ENCODE measurements at places on chromosomes 12 and 14. TPM values are rescaled to one million over a fixed set of nuclear protein-coding genes. Genes with fewer than 3 reads are reported as not detected.

Gene CHD8
- 46.8 TPM for total RNA-seq

Gene TSHR
- total RNA-seq, result 0.31 TPM

Gene GSC
- 2.9 TPM for total RNA-seq

Gene SERPINA1
- 2.0 TPM for total RNA-seq

Gene UNG
- 20.1 TPM for total RNA-seq

Gene C12orf60
- 1.4 TPM for total RNA-seq

Gene KCNJ8
- total RNA-seq, result 38.7 TPM

Gene ACACB
- 10.3 TPM for total RNA-seq

Gene ARF6
- total RNA-seq, result 16.0 TPM

Gene FAM222A
- total RNA-seq, result 4.7 TPM

Measured in muscle of leg (tissue), 16 donors.